Cardiac fibroblast (primary cell): ENCODE measurements at places on chromosomes 2 and 18.

- no peak for DNase-seq
These were observed 1030.2 kb downstream of the TMEM182 start for GRCh38 chr2:103792042-103792441.

- no peak for DNase-seq
These were observed 101.4 kb downstream of the COLEC12 start for GRCh38 chr18:398935-399630.

GRCh38 chr2:127439343-127439742 lies 21.1 kb downstream of the PROC start:
- no peak for DNase-seq

GRCh38 chr2:42622943-42623676 lies 54.7 kb downstream of the MTA3 start:
- no peak for DNase-seq

DNA sequence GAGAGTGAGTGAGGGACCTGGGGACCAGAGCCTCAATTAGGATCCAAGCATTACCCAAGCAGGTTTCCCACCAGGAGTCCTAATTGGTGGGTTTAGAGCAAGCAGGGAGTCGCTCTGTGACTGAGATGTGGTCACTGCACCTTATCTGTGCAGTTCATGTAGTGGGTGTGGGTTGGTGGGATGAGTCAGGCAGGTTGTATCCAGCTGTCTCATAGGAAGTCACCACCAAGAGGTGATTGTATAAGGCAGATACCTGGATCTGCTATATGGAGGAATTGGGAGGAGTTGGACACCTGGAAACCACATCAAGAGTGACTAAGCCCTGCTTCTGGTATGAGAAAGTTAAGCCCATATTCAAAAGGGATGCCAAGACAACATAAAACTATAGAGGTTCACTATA lies 106.8 kb downstream of the ARHGAP28 start:
- no peak for DNase-seq

GRCh38 chr2:109481196-109481555 lies 132.6 kb downstream of the SEPTIN10 start:
- DNase-seq: no peak

GRCh38 chr18:5444847-5445246 lies 99.0 kb downstream of the EPB41L3 start:
- no peak for DNase-seq

GRCh38 chr2:181962142-181962541 lies 23.5 kb upstream of the PPP1R1C start:
- DNase-seq: no peak

GRCh38 chr2:171515672-171516298 lies 6.5 kb upstream of the CYBRD1 start:
- peak; percentile 83 for DNase-seq

DNA sequence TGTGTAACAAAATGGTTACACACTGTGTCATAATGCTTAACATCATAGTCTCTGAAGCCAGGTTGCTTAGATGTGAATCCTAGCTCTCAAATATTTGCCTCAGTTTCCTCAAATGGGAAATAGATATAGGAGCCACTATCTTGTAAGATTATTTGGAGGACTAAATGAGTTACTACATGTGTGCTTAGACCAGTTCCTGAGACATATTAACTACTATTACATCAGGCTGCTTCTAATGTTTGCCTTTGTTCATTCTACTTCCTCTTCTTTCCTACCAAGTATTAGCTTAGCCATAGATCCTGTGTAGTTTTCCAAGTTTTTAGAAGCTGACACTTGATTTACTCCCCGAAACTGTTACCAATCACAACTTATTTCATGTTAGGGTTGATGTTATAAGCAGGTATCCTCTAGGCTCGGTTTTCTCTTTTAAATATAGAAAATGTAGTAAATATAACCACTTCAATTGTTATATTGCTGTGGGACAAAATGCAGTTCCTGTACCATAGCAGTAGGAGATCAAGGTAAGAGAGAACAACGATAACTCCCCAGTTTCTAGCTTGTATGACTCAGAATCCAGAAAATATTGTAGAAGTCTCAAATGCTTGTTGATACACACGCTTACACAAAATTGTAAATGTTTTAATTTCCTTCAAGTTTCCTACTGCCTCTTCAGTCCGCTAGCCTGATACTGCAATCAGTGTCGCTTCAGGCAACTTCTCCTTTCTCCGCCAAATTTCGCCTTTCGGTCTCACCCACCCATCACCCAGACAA lies 751 bp upstream of the DNAJC10 start:
- peak; percentile 52 for DNase-seq

- no peak for DNase-seq
These were observed 97.3 kb upstream of the GCFC2 start for GRCh38 chr2:75807992-75808391.

- DNase-seq: no peak
These were observed 203.3 kb upstream of the SPOPL start for GRCh38 chr2:138298120-138298814.

DNA sequence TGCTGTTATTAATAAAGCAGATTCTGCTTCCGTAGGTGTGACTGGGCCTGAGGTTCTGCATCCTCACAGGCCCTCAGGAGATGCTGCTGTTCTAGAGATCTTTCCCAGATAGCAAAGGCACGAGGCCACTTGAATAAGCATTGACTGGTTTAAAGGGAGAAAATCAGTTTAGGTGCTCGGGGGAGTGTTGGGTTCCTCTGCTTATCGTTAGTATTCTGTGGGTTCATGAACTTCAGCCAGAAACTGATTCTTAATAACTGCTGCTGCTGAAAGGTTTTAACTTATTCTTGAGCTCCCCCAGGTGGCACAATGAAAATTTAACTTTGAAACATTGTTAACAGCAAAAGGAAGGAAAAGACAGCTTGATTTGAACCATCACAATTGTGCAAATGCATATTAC lies 56.9 kb downstream of the ITGA6 start:
- peak; percentile 49 for DNase-seq

GRCh38 chr18:47970664-47971531 lies 40.4 kb upstream of the SMAD2 start:
- DNase-seq: no peak

DNA sequence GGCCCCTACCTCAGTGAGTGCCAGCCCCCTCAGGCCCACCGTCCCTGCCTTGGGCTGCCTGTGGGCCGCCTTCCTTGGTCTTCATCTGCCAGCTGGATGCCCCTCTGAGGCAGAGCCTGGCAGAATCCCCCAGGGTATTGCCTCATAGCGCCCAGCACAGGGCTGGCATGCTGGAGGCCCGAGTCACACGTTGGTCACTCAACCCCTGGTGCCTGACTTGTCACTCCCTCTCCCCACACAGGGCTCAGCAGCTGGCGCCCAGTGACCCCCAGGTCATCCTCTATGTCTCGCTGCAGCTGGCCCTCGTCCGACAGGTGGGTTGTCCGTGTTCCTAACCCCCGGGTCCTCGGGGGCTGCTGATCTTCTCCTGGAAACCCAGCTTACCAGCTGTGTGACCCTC lies 108.4 kb upstream of the MCFD2 start:
- DNase-seq: no peak

DNA sequence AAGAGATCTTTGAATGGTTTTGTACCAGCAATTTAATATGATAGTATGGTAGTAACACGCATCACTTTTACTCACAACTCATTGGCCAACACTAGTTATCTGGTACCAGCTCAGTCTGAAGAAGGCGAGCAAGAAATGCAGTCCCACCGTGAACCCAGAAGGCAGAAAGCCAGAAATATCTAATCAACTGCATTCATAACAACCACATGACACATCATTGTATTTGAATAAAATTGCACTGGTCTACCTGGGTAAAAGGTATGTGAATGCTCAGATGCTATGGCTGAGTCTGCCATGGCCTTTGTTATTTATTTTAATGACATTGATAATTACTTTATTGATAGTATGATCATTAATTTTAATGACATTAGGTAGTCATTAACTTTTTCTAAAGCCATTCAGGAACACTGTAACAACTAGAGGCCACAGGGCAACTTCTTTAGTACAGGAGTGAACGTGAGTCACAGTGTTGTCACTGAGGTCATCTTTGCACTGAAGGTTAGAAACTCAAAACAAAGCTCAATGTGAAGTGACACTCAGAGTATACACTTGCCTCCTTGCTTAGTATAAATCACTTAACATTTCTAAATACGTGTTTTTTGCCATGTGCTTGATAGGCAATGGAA lies 475.6 kb upstream of the TNP1 start:
- DNase-seq: no peak

GRCh38 chr18:7370375-7370774 lies 139.5 kb downstream of the LRRC30 start:
- DNase-seq: peak; percentile 6

GRCh38 chr2:47295131-47295980 lies 107.6 kb upstream of the MSH2 start:
- no peak for DNase-seq

- DNase-seq: no peak
These were observed 197.0 kb upstream of the MEIS1 start for GRCh38 chr2:66237803-66238379.

DNA sequence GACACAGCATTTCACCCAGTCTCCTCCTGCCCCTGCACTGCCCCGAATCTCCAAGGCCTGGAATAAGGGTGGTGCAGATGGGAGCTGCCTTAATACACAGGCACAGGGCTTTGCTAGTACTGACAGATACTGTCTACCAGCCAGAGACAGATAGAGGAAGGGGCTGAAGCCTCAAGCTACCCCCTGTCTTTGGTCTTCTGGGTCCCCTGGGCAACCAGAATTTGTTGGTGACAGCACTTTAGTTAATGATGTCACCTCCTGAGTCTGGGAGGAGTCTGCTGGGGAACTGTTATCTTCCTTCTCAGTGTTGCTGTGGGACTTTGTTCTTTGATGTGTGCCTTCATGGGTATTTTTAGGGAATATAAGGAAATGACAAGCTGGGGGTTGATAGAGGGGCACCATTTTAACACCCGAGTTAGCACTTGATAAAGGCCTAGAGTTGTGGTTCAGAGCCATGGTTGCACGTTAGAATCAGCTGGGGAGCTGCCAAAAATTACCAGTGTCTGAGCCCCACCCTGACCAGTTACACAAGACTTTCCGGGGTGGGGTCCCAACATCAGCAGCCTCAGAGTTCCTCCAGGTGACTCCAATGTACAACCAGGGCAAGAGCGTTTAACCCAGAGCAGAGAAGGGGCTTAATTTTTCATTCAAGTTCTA lies 136.8 kb downstream of the SMAD7 start:
- no peak for DNase-seq

GRCh38 chr2:45713591-45713990 lies 62.1 kb downstream of the PRKCE start:
- no peak for DNase-seq

DNA sequence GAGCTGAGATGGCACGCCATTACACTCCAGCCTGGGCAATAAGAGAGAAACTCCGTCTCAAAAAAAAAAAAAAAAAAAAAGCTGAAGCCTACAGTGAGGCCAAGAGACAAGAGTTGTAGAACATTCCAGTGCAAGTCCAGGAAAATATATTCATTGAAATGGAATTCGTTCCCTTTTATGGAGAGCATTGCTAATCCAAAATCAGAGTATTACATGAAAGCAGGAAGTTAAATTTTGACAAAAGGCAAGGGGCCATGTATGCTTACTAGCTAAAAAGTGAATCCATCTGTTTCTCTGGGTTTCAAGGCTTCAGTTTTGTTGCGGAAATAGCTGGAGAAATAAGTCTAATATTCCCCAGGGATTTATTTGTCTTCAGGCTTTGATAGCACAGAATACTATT lies 471.7 kb downstream of the THSD7B start:
- DNase-seq: peak; percentile 80

DNA sequence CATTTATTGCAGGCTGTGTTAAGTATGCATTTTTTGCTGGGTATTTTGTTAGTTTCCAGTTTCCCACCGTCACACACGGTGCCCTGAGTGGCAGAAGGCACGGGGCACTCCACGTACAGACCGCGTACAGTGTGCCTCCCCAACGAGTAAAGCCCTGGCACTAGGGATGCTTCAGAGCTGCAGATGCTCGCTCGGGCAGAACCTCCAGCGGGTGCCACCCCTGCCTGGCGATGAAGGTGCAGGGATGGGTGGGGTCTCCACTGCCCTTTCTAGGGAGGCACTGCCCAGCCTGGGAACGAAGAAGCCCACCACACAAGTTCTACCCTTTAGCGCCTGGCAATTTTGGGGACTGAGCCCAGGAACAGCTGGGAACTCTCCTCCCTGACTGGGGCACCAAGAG lies 4.1 kb downstream of the GREB1 start:
- no peak for DNase-seq

DNA sequence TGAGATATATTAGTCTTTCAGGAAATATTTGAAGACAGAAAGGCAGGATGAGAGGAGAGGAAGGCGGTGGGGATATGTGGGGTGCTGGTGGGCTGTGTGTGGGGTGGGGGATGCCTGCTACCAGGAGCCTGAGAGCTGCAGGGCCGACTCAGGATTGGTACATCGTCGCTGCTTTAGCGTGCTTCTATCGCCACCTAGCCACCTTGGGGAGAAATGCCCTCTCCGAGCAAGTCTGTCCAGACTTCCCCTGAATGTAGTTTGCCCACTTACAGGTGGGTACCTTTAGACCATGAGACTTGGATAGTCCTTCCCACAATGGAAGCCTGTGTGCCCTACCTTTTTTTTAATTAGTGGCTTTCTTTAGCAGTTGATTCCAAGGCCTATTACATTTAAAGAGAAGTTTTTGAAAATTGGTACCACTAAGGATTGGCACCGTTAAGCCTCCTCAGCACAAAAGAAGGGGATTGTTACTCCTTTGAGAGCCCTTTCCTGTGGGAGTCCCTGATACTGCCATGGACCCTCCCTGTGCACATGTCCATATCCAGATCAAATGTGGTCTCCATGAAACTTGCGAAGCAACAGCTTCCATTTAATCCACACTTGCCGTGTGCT lies 114.1 kb upstream of the NDUFV2 start:
- peak; percentile 73 for DNase-seq

- DNase-seq: peak; percentile 34
These were observed 640 bp downstream of the SLC39A6 start for GRCh38 chr18:36128530-36128870.

DNA sequence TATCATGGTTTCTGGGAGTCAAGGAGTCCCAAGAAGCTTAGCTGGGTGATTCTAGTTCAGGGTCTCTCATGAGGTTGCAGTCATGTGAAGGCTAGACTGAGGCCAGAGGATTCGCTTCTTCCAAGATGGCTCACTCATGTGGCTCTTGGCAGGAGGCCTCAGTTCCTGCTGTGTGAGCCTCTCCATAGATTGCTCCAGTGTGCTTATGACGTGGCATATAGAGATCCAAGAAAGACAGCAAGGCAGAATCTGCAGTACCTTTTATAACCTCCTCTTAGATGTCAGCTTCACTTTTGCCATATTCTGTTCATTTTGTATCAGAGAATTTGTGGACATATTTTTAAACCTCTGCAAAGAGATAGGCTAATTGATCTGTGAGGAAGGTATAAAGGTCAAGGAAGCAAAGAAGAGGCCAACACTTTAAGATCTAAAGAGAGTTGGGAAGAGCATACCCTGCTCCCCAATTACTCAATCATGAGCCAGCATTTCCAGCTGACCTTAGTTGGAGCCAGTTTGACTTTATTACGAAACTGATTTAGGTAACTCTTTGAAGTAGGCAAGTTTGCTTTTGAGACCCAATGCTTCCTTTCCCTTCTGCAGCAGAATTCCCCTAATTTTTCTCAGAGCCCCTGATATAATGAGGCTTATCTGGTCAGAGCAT lies 134.7 kb downstream of the EML6 start:
- DNase-seq: peak; percentile 74
